ENCODE measurements at places on chromosomes 7 and 10.

DNA sequence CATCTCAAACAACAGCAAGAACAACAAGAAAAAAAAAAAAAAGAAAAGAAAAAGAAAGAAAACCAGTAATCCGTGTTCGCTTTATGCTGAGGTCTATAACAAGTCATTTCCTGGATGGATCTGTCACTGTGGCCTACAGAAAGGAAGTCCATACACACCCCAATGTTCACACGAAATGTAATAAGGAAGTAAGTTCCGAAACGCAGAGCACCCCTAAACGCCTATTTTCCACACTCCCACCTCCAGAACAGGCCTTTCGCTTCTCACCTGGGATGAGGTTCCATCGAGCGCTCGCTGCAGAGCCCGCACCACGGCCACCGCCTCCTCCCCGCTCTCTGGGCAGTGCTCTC, 735 bp downstream of the ZNF394 start:
- DNase-seq, result no peak

GRCh38 chr7:20299647-20300312, 30.9 kb upstream of the ITGB8 start:
- no peak for DNase-seq

GRCh38 chr10:33398796-33399195, 64.3 kb upstream of the NRP1 start:
- no peak for DNase-seq

GRCh38 chr10:130038611-130039109, 72.0 kb downstream of the C10orf143 start:
- no peak for DNase-seq

DNA sequence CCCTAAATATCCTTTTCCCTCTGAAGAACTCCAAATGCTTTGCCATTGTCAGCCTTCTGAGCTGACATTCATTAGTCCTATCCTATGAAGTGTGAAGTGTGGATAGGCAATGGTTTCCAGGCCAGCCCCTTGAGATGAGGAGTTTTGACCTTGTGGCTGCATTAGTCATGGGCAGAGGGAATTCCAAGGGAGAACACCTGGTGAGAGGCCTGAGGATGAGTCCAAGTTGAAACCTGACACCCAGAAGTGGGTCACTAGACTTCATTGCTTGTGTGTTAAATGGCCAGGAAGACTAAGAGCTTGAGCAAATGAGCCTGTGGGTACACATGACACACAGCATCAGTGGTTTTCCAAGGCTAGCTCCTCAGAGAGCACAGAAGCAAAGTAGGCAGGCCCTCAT, 260.8 kb downstream of the SKAP2 start:
- DNase-seq, result no peak

GRCh38 chr10:124568339-124568738, 106.7 kb downstream of the LHPP start:
- DNase-seq, result no peak

- no peak for DNase-seq
These were observed 154.3 kb downstream of the PHF14 start for GRCh38 chr7:11127988-11128387.

GRCh38 chr7:15419596-15419995, 142.2 kb downstream of the AGMO start:
- no peak for DNase-seq

DNA sequence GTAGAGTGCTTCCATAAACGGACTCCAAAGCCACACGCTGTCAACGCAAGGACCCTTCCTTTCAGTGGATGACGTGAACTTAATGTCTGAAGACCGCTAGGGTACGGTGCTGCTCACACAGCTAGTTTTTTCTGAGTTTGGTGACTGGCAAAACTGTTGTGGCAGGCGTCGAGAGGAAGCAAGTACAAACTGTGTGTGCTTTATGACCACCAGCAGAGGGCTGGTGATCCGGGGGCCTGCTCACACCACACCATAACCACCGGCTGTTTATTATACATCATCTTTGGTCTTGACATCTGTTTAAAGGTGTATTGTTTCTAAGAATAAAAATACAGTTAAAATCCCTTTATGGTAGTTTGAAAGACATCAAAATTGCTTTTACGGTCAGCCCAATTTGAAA, 37.1 kb upstream of the ATP6V0A4 start:
- DNase-seq, result no peak

- no peak for DNase-seq
These were observed 72.8 kb upstream of the CUX1 start for GRCh38 chr7:101744588-101744987.

- DNase-seq, result peak; percentile 47
These were observed 12.6 kb upstream of the CDH23 start for GRCh38 chr10:71383972-71384687.

- no peak for DNase-seq
These were observed 1.4 kb downstream of the CHST3 start for GRCh38 chr10:71965623-71966022.

DNA sequence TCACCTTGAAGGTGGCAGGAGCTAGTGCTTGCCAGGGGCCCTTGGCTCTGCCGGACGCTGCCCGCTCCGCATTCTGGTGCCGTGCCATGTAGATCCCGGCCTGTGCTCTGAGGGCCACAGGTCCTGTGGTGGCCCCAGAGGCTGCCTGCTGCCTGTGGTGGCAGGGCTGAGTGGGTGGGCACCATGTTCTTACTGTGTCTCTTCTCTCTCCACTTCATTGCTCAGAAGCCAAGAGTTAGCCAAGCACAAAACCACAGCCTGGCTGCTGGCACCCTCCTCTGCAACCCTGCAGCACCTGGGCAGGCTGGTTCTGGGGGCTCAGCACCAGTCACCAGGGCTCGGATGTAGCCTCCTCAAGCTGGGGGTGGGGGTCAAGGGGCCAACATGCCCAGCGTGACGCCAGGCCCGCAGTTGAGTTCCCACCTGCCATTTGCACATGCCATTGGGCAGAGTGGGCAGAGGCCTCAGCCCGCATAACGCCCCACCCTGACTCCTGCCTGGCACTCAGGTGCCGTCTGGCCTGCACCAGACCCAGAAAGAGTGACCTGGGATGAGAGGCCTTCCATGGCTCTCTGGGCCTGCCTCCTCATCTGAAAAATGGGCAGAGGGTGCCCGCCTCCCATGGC, 16.3 kb downstream of the ZMIZ1 start:
- DNase-seq, result no peak

DNA sequence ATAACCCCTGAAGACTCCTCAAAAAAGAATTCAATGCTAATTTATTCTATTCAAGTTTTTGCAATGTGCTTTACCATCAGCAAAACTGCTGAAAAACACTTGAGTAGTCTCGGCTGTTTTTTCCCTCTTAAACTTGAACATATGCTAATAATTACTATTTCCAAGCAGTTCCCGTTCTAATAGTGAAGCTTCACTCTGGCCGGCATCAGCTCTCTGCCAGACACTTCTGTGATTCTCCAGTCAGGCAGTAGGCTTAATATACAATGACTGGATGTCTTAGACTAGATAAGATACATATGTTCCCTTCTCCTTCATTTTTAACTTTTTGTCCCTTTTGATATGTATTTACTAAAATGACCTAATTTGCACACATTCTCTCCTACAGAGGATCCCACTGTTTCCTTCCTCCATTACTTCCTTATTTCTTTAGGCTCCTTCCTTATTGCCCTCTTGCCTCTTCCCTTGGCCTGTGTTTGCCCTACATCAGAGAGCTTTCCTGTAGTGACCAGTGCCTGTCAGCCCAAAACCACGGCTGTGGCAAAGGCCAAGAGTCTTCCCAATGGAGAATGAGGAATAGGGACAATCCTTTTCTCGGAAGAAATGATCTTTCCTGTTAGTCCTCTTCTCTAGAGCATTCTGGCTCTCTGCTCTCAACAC, 23.5 kb downstream of the HEPACAM2 start:
- DNase-seq, result no peak

GRCh38 chr10:71447676-71448075, 51.0 kb downstream of the CDH23 start:
- no peak for DNase-seq

GRCh38 chr10:132796846-132797245, 10.9 kb upstream of the NKX6-2 start:
- DNase-seq, result no peak

DNA sequence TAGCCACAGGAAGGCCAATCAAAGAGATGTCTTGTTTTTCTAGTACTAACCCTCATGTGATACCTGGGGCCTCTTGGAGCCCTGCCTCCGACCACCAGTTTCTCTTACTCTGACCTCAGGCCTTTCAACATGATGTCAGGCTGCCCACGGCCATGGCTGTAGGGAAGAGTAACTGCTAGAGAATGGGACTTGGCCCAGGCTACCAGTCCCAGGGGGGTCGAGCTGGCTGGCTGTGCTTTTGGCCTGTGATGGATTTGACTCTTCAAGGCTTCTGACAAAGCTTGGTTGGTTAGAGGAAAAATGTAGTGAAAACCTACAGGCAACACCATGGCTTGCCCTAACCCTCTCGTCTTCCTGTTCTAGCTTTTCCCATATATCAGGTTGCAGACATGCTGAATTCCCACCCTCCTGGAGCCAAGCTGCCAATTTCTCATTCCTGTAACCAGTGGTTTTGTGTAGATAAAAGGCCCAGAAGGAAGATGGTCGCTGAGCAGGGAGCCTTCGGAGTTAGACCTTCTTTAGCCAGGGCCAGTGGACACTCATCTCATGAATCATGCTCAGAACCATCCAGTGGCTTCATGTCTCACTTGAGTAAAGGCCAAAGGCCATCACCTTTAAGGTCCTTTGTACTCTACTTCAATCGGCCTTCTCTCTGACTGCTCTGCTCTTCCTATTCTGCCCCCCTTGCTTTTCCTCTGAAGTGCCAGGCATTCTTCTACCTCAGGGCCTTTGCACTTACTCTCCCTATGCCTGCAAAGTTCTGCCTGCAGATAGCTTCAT, 19.7 kb downstream of the SUFU start:
- DNase-seq, result no peak

- DNase-seq, result no peak
These were observed 41.3 kb downstream of the TES start for GRCh38 chr7:116251675-116252074.

- DNase-seq, result no peak
These were observed 73.2 kb downstream of the SEM1 start for GRCh38 chr7:96636342-96636860.

- no peak for DNase-seq
These were observed at the start of gene MUC3A for GRCh38 chr7:100949227-100949932. Gene MUC3A, plus strand, starts transcription at chr7:100949534. Its CDS starts 91 bp downstream, at chr7:100949625.

DNA sequence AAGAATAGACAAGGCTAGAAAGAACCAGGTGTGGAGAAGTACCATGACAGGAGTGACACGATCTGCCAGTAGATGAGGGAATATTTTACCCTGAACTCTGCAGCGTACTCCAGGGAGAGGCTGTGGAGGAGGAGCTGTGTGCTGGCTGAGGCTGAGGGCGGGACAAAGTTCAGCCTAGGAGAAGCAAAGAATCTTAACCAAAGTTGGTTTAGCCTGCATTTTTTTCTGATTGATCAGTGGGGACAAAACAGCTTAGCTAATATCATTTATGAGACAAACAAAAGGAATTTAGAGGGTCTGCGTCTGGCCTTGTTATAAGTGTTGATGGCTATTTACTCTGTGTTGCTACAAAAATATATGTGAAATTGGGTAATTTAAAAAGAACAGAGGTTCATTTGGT, 5.2 kb upstream of the NPSR1 start:
- DNase-seq, result no peak

DNA sequence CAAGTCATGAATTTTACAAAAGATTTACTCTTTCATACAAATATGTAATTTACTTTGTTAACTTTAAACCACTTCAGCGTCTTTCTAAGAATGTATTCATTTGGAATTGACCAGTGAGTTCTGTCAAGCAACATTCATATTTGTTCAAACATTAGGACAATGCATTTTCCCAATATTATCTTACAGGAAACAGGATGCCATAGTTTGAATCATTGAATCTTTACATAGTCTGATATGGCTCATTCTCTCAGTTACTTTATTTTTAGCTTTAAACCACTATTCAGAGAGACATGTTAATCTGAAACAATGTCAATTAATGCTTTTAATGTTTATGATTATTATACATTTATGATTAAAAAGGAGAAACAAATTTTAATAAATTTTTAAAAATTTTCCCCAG, 21.1 kb upstream of the MEOX2 start:
- no peak for DNase-seq

DNA sequence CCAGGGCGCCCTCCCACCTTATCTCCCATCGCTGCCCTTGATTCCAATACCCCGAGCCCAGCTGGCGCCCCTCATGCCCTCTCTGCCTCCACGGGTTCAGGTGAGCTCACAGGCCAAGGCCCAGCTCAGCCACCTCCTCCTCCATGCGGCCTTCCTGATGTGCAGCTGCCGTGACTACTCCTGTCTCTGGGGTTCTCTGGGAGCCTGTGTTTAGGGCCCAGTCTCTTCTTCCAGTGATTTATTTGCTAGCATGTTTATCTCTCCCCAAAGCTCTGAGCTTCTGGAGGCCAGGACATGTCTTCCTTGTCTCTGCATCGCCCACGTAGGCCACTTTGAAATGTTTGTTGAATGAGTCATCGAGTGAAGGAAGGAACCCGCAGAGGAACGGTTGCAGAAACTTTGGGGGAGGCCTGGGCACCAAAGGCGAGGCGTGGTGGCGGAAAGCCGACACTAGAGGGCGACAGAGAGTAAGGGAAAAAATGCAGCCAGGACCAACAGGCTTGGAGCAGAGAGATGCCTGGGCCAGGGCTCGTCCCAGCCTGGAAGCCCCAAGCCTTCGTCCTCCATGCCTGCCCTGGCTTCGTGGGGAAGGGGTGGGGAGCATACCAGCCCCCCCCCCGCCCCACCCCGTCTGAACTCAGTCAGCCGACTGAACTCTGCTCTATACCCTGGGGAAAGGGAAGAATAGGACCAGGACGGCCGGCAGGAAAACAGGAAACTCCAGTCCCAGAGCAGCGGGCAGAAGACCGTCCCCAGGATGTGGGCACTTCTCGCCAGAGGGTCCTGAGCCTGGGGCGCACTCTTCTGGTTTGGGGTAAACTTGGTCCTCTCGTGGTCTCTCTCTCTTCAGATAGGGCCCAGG, 10.9 kb upstream of the HSPB1 start:
- peak; percentile 73 for DNase-seq

DNA sequence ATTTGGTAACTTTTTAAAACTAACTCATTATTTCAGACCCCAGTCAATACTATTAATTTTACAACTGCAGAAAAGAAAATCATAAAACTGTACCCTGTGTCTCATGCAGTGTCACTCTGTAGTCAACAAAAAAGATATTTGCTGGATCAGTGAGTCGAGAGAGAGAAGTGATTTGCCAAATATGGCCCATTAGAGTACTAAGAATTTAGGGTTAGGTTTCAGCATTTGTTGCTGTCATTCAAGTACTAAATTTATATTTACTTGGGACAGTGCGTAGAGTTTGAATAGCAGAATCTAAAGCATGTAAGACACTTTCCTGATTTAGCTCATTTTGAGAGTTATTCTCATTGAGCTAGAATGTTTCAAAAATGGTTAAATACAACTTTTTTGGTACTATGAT, 38.9 kb downstream of the CACNA2D1 start:
- DNase-seq, result no peak

DNA sequence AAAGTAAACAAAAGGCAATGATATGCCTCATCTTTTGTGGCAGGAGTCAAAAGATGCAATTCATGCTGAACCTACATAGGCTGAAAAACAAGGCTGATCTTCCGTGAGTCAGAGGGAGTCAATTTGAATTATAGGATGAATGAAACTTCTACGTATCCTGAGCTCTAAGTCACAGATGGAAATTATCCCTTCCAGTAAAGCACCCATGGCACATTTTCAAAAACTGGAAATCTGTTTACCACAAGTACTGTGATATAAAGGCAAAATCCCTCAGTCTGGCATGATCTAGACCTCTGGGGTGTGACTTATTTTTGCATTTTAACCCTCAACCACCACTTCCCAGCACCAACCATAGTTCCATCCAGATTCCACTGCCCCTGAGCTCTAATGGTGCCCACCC, 69.6 kb downstream of the NRG3 start:
- no peak for DNase-seq

Measured in stimulated activated CD4-positive, alpha-beta T cell treated with anti-CD3 and anti-CD28 coated beads, Interleukin-15, amount 100 ng/mL, for 1 hour (primary cell).